ENCODE measurements at places on chromosomes 3 and 15.

GRCh38 chr3:41907330-41908073, 54.4 kb downstream of the ULK4 start:
- DNase-seq: no peak

GRCh38 chr3:55708242-55708641, 221.1 kb upstream of the WNT5A start:
- DNase-seq: no peak

GRCh38 chr3:9947025-9947995, 4.9 kb downstream of the PRRT3 start:
- no peak for DNase-seq

DNA sequence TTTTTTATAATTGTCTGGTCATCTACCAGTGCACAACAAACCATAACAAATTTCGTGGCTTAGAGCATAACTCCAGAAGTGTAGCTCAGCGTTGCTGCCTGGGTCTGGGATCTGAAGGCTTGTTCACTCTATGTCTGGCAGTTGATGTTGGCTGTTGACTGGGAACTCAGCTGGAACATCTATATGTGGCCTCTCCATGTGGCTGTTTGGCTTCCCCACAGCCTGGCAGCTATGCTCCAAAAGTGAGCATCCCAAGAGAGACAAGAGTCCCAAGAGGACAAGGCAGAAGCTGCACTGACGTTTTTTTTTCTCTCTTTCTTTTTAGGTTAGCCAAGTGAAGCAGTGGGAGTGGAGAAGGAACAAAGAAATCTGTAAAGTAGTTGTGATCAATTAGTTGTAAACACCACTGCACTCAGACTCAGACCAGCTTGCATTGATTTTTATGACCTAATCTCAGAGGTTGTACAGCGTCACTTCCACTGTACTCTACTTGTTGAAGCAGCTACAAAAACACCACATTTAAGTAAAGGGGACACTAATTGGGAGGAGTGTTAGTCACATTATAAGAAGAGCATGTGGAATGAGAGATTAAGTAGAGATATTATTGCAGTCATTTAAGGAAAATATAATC, 2.5 kb upstream of the GPR176 start:
- no peak for DNase-seq

- no peak for DNase-seq
Observed at GRCh38 chr3:55487381-55488241, 505 bp upstream of the WNT5A start.

All from stimulated activated CD4-positive, alpha-beta T cell treated with anti-CD3 and anti-CD28 coated beads, Interleukin-1b, Interleukin-23, amount 100 ng/mL, for 1 hour (primary cell).